Activated B cell treated with CpG ODN at 0.5 μM for 24 hours (primary cell): ENCODE measurements at places on chromosomes 6 and 20. TPM values are rescaled to one million over a fixed set of nuclear protein-coding genes. Genes with fewer than 3 reads are reported as not detected.

- no peak for DNase-seq
- H3K36me3 ChIP-seq, result no peaks in the 10 kb centered on the region
- H3K4me1 ChIP-seq, result no peaks in the 10 kb centered on the region
- H3K27ac ChIP-seq, result no peak overlapping the region
- H3K27me3 ChIP-seq, result no peaks in the 10 kb centered on the region
Measured at GRCh38 chr6:109506841-109507240, 23.8 kb upstream of the ZBTB24 start.

GRCh38 chr6:1620504-1621069, 10.9 kb downstream of the FOXC1 start:
- DNase-seq, result no peak
- no peak overlapping the region for H3K27ac ChIP-seq
- H3K36me3 ChIP-seq, result peaks cover 8% of the 10 kb centered on the region
- H3K4me3 ChIP-seq, result no peak overlapping the region
- H3K4me1 ChIP-seq, result peaks cover 14% of the 10 kb centered on the region

DNA sequence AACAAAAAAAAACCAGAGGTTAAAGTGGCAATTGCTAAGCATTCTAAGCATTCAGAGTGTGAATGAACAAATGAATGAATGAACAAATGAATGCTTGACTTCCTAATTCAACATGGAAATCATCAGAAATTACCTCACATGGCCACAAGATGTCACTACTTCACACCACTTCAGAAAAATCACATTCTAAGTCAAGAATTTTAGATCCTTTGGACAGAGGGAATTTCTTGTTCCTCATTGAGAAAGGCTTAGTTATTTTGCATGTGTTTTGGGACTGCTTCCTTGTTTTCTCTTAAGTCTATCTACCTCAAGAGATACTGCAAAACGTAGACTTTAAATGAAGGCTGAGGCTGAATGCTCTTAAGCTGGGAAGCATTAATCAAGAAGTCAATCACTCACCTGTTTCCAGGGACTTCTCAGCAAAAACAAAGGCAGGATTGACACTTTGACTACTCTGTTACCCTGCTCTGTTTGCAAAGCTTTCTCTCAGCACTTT, 120.2 kb downstream of the MBOAT1 start:
- H3K36me3 ChIP-seq, result no peaks in the 10 kb centered on the region
- no peak overlapping the region for H3K4me3 ChIP-seq
- DNase-seq, result no peak
- H3K27me3 ChIP-seq, result no peaks in the 10 kb centered on the region
- no peaks in the 10 kb centered on the region for H3K4me1 ChIP-seq

GRCh38 chr6:151901009-151901411, 93.5 kb downstream of the ESR1 start:
- H3K4me1 ChIP-seq, result no peaks in the 10 kb centered on the region
- H3K4me3 ChIP-seq, result no peak overlapping the region
- DNase-seq, result no peak
- no peaks in the 10 kb centered on the region for H3K27me3 ChIP-seq
- no peak overlapping the region for H3K27ac ChIP-seq
- no peaks in the 10 kb centered on the region for H3K36me3 ChIP-seq

DNA sequence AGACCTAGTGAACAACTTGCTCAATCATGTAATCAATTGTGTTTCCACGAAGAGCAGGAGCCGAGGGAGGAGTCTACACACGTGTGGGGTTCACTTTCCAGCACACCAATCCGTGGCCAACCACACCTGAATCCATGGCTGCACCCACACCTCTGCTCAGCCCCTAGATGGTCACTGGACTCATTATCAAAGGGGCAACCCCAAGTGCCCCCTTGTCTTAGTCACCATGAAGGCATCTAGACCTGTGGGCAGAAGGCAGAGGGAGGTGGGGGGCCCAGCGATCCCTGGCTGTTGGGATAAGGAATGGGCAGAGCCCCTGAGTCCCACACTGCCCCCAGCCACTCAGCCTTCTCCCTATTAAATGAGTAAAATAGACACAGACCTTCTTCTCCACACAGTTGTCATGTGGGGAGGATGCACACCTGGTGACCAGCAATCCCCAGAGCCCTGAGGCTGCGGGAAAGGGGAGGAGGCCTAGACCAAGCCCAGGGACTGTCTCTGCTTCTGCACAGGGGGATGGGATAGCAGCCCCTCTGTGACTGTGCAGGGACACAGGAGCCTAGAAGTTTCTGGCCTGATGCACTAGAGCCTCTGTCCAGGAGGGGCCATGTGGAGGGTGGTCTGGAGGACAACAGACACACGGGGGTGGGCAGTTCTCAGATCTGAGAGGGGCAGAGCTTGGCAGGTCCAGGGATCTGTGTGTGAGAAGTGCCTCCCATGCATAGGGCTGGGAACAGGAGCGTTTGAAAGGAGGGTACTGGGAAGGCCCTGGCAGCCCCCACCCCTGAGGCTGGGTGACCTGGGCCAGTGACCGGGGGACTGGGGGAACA, 1.9 kb upstream of the RAET1L start:
- H3K4me1 ChIP-seq, result peaks cover 36% of the 10 kb centered on the region
- no peak for DNase-seq
- no peak overlapping the region for H3K27ac ChIP-seq
- no peak overlapping the region for H3K4me3 ChIP-seq
- no peaks in the 10 kb centered on the region for H3K36me3 ChIP-seq

- H3K4me3 ChIP-seq, result no peak overlapping the region
- no peaks in the 10 kb centered on the region for H3K27me3 ChIP-seq
- no peaks in the 10 kb centered on the region for H3K4me1 ChIP-seq
- no peak for DNase-seq
Measured at GRCh38 chr6:34494973-34495372, 29.1 kb downstream of the PACSIN1 start.

DNA sequence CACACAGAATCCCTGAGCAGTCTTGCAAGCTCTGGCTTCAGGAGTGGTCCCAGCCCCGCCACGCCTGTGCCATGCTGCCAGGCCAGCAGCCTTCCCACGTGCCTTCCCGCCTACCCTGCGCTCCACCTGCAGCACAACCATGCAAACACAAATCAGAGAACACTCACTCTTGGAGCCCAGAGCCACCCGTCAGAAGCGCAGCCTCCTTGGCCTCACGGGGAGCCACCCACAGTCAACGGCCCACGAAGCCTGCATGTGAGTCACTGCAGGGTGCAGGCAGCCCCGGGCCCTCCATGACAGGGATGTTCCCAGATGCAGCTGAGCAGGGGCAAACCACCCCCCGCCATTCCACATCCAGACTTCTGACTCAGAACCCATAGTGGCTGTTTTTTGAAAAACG, 217.0 kb downstream of the DLL1 start:
- no peak overlapping the region for H3K27ac ChIP-seq
- H3K36me3 ChIP-seq, result no peaks in the 10 kb centered on the region
- no peaks in the 10 kb centered on the region for H3K4me1 ChIP-seq
- no peak overlapping the region for H3K4me3 ChIP-seq

DNA sequence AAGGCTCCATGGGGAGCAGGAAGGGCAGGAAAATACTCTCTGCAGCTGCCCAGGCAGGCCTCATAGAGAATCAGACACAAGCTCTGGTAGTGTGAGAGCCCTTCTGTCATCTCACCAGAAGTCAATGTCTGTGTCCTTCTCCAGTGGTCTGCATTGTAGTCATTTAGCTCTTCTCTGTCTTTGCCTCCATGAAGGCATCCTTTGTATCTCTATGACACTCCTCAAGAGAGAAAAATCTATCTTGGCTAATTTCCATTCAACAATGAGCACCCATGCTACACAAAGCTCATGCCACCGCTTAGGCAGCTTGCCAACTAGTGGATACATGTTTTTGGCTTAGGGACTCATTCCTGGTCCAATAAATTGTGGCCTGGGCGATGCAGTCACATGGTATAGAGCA, 92.1 kb downstream of the RNF217 start:
- no peak for DNase-seq
- no peak overlapping the region for H3K4me3 ChIP-seq
- H3K4me1 ChIP-seq, result no peaks in the 10 kb centered on the region

- no peaks in the 10 kb centered on the region for H3K36me3 ChIP-seq
- no peak overlapping the region for H3K4me3 ChIP-seq
- peaks cover 26% of the 10 kb centered on the region for H3K4me1 ChIP-seq
Measured at GRCh38 chr6:16670183-16670582, 91.1 kb downstream of the ATXN1 start.

DNA sequence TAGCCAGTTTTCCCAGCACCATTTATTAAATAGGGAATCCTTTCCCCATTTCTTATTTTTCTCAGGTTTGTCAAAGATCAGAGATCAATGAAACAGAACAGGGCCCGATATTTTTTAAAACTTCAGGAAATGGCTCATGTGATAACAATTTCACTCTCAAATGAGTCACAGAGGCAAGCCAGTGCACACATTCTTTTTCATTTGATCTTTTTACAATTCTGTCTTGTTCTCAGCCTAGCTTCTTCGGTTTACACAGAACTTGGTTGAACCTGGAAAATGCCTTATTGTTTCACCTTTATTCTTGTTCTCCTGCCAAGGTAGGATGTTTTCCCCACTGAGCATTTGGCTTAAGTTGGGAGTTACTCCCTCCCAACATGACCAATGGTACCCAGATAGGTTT, 258.9 kb downstream of the COL12A1 start:
- no peak overlapping the region for H3K27ac ChIP-seq
- H3K27me3 ChIP-seq, result no peaks in the 10 kb centered on the region
- no peaks in the 10 kb centered on the region for H3K36me3 ChIP-seq
- no peak for DNase-seq
- H3K4me3 ChIP-seq, result no peak overlapping the region

- H3K4me1 ChIP-seq, result peaks cover 24% of the 10 kb centered on the region
- H3K27me3 ChIP-seq, result no peaks in the 10 kb centered on the region
- peak overlapping the region; percentile 11 for H3K4me3 ChIP-seq
- peaks cover 38% of the 10 kb centered on the region for H3K36me3 ChIP-seq
- no peak overlapping the region for H3K27ac ChIP-seq
Measured at GRCh38 chr6:70857387-70858077, 99.3 kb downstream of the B3GAT2 start.

The GSTA3 gene
- not detected in 2 replicates for total RNA-seq

The LIN28B gene
- not detected in 2 replicates for total RNA-seq

The HLA-DRB5 gene
- 196 and 199 TPM in 2 replicates for total RNA-seq

The ENPP1 gene
- total RNA-seq, result 0.27 and 1.3 TPM in 2 replicates

The SLC25A27 gene
- 0.29 and 0.78 TPM in 2 replicates for total RNA-seq

The ARFRP1 gene
- total RNA-seq, result 63.5 and 66.0 TPM in 2 replicates

The RNASET2 gene
- total RNA-seq, result 118 and 135 TPM in 2 replicates

The LRRC1 gene
- 3.0 and 4.7 TPM in 2 replicates for total RNA-seq

The MOG gene
- total RNA-seq, result not detected in 2 replicates
